ENCODE measurements at places on chromosomes 6 and 20.

DNA sequence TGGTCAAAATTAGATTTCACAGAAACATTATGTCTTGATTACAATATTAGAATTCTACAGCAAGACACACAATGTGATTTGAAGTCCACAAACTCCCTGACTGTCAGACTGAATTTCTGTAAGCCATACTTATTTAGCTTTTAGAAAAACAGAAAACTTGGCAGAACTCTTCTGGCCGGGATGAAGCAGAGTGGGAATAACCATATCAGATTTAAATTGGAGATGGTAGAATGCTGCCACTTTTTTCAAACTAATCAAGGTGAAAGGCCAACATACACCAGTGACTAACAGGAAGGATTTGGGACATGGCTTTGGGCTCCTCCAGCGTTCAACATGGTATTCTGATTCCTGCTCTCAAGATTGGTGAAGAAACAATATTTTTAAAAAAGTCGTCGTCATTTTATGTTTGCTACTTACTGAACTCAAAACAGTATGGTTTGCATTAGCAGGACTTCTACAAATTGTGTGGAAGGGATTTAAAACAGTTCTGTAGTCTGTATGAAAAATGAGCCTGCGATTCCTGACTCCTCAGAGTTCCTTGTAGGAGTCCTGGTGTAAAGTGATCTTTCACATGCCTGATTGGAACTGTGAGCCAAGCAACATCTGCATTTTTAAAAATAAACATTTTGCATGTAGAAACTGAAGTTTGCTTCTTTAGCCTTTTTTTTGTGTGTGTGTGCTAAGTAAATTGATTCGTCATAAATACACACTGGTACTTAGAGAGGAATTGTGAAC is 297.9 kb upstream of the SOX4 start:
- DNase-seq = no peak

- DNase-seq = no peak
These were observed 3.3 kb downstream of the HNF4A start for GRCh38 chr20:44358776-44359175.

GRCh38 chr6:144152334-144152900 is 2.1 kb downstream of the STX11 start:
- DNase-seq = no peak

- DNase-seq = peak; percentile 49
These were observed 19.2 kb downstream of the BLTP3A start for GRCh38 chr6:34810936-34811632.

GRCh38 chr20:63022501-63022900 is 15.7 kb upstream of the BHLHE23 start:
- DNase-seq = no peak

DNA sequence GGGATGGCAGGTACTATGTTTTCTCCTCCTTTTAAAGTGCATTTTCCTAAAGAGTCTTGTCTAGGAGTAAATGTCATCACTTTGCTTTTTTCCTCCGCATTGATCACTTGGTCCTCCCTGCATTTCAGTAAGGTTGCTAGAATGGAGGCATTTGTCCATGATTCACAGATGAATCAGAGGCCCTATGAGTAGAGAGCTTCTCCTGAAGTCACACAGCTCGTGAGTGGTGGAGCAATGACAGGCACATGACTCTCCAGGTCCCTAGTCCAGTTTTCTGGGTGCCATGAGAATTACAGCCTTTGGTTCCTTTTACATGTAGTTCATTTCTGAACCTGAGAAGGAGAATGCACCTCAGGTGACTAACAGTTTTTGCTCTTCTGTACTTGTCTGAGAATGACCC is 50.5 kb downstream of the HLA-A start:
- peak; percentile 80 for DNase-seq

Measured in PC-3 (cell line).